ENCODE measurements at places on chromosomes 1 and 21.

GRCh38 chr1:201795066-201795465 lies 33.9 kb upstream of the IPO9 start:
- peak; percentile 39 for DNase-seq

GRCh38 chr21:42291003-42291750 lies 24.0 kb downstream of the TFF3 start:
- DNase-seq, result no peak

GRCh38 chr1:56461158-56462127 lies 117.9 kb downstream of the PLPP3 start:
- peak; percentile 45 for DNase-seq

DNA sequence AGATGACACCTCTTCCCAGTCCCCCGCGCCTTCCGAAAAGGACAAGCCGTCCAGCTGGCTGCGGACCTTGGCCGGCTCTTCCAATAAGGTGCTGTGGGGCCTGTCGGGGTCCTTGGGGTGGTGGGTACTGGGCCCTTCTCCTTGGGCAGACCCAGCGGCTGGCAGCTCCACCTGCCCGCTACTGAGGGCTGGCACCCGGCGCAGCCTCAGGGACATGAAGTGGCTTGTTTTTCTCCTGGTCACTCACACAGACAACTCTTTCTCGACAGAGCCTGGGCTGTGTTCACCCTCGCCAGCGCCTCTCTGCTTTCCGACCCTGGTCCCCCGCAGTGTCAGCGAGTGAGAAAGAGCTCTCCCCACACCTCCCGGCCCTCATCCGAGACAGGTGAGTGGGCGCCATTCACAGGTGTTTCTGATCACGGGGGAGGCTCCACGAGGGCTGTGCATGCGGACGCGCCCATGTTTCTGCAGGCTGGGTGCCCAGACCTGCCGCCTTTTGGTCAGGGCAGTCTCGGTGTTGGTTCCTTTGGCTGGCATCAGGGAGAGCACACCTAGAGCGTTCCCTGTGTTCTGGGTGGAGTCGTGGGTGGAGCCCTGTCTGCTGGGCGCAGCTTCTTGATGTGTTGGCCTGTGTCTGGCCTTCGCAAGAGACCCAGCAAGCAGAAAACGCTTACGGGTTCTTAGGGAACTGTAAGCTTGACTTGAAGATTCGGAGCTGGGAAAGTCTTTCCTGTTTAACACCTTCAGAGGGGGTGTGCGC lies 75.1 kb downstream of the SKI start:
- DNase-seq, result no peak

DNA sequence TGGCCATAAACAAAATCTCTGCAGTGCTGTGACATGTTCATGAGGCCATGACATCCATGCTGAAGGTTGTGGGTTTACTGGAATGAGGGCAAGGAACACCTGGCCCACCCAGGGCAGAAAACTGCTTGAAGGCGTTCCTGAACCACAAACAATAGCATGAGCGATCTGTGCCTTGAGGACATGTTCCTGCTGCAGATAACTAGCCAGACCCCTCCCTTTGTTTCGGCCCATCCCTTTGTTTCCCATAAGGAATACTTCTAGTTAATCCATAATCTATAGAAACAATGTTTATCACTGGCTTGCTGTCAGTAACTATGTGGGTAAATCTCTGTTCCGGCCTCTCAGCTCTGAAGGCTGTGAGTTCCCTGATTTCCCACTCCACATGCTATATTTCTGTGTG lies 28.9 kb upstream of the ABCD3 start:
- DNase-seq, result no peak

- no peak for DNase-seq
Measured at GRCh38 chr1:243844186-243844585, 5.9 kb downstream of the AKT3 start.

- DNase-seq, result no peak
Measured at GRCh38 chr1:209433649-209434031, 149.9 kb upstream of the CAMK1G start.

GRCh38 chr1:89547563-89548116 lies 23.0 kb downstream of the LRRC8B start:
- DNase-seq, result no peak

- DNase-seq, result no peak
Measured at GRCh38 chr1:206555473-206555935, 48.2 kb downstream of the RASSF5 start.

DNA sequence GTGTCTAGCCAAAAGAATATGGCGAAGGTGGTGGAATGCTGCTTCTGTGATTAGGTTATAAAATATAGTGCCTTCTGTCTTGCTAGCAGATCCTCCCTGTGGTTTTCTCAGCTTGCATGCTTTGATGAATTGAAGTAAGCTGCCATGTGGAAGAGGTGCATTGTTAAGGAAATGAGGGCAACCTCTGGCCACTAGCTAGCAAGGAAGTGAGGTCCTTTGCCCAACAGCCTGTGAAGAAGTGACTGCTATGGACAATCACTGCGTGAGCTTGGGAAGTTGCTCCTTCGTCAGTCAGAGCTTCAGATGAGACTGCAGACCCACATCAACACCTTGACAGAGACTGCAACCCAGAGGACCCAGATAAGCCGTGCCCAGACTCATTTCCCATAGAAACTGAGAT lies 109.4 kb downstream of the GIPC2 start:
- DNase-seq, result no peak

GRCh38 chr1:78090472-78091133 lies 44.8 kb downstream of the GIPC2 start:
- DNase-seq, result no peak

DNA sequence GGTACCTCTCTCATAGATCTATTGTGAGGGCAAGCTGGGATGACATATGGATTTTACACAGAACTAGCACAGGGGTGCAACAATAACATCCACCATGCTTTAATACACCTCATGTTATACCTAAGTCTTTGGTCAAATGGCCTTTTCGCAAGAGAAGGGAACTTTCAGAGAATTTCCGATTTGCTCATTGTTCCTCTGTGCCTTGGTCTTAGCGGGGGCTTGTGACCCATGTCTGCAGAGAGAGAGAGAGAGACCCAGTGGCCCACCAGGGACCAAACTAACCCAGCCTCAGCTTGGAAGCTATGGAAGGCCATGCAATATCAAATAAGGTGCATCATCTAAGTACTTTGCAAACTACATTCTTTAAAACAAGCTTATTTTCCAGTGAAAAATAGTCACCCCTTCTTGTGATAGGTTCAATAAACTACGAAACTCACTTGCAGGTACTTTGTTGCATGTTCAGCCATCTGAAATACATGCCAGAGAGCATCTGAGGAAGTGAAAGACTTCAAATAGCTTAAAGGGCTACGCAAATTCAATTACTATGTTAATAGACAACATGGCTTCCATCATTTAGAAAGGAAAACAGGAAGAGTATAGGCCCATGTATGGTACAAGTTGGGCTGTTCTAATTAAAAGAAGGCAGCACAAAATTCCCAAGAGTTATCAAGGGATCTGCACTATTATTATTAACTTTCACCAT lies 100.7 kb downstream of the KCNN3 start:
- no peak for DNase-seq

- DNase-seq, result no peak
Measured at GRCh38 chr1:168271636-168272035, 9.0 kb upstream of the TBX19 start.

DNA sequence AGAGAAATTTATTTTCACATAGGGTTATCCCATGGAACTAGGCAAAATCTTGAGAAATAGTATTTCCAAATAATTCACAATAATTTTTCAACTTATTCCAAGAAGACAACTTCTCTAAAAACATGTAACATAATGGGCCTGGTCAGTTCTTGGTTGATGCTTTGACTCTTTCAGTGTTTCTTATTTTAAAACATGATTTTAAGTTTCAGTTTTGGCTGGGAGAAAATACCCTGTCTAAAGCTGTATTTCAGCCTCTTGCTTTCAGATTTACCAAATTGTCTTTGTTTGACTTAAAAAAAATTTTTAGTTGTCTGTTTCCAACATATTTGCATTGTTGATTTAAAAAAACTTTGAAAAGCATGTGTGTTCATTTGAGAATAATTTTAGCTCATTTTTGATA lies 5.1 kb downstream of the OR2T4 start:
- no peak for DNase-seq

DNA sequence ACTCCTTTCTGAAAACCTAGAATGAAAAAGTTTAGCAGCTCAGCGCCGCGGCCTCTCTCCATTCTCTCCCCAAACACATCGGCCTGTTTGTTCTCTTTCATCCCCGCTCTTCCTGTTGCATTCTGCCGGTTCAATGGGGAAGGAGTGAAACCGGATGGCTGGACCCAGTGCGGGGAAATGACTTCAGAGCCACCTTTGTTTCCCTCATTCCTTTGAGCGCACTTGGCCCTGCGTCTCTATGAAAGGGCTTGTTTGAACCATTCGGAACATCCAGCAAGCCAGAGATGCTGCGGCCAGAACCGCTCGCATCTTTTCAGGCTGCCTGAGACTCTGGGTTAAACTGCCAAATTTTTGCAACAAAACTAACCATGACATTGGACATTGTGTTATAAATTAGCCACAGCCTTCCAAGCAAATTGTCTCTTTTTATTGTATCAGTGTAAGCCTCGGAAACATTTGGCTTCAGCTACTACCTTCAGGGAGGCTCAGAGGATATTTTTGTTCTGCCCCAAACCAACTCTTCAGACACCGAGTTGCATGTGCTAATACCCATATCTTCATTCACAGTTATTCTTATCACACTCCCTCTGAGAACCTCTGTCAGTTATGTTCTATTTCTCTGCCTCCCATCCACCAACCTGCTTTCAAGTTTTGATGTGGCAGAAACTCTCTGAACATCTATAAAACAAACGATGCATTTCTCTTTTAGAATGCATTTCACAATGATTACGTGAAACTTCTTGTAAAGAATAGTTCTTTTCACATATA lies 5.1 kb upstream of the OLIG1 start:
- no peak for DNase-seq

- no peak for DNase-seq
Measured at GRCh38 chr1:14118691-14119485, 418.9 kb downstream of the PRDM2 start.

DNA sequence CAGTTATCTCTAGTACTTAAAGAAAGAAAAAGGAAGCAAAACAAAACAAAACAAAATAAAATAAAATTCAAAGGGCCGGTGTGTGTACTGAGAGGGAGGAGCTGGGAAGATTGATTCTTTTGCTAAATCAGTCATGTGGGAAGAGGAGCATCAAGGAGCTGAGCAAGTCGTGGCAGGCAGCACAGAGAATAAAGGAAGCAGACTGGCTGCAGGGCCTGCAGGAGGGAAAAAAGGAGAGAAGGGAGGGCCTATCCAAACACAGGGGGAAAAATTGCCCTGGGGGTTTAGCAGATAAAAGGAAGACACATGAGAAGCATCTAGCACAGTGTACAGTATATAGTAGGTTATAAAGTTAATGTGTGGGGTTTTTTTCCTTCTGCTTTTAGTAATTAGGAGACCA lies 27.6 kb downstream of the AGO4 start:
- DNase-seq, result no peak

DNA sequence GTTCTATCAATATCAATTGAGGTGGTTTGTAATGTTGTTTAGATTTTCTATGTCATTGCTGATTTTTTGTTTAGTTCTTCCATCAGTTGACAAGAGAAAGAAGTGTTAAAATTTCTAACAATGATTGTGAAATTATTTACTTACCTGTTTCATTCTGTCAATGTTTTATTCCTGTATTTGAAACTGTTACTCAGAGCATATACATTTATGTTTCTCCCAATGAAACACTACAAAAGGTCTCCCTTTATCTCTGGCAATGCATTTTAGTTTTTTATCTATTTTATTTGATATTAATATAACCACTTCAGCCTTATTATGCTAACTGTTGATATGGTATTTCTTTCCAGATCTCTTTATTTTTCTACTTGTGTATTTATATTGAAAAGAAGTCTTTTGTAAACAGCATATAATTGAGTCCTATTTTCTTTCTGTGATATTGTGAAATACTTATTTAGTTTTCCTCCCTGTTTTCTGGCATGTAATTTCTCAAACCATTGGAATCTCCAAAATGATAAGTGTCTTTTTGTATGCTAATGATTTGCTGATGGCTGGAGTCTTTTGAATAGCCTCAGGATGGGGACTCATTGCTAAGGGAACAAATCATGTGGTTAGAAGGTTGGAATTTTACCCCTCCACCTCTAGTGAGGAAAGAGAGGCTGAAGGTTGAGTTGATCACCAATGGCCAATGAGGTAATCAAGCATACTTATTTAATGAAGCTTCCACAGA lies 122.0 kb downstream of the ADSS2 start:
- DNase-seq, result no peak

GRCh38 chr1:116559304-116559761 lies 11.5 kb downstream of the CD58 start:
- DNase-seq, result no peak

DNA sequence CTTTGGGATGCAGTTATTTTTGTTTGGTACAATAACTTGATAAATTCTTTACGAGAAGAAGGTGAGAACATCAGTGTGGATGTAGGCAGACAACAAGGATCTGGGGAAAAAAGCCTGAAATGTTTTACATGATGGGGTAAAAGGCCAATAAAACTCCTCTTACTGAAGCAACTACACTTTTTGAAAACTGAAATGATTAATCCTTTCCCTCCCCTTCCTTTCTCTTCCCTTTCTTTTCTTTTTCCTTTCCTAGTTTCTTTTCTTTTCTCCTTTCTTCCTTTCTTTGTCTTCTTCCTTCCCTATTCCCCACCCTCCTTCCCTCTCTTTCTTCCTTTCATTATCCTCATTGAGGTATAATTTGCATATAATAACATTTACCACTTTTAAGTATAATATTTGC lies 24.6 kb downstream of the F5 start:
- DNase-seq, result no peak

DNA sequence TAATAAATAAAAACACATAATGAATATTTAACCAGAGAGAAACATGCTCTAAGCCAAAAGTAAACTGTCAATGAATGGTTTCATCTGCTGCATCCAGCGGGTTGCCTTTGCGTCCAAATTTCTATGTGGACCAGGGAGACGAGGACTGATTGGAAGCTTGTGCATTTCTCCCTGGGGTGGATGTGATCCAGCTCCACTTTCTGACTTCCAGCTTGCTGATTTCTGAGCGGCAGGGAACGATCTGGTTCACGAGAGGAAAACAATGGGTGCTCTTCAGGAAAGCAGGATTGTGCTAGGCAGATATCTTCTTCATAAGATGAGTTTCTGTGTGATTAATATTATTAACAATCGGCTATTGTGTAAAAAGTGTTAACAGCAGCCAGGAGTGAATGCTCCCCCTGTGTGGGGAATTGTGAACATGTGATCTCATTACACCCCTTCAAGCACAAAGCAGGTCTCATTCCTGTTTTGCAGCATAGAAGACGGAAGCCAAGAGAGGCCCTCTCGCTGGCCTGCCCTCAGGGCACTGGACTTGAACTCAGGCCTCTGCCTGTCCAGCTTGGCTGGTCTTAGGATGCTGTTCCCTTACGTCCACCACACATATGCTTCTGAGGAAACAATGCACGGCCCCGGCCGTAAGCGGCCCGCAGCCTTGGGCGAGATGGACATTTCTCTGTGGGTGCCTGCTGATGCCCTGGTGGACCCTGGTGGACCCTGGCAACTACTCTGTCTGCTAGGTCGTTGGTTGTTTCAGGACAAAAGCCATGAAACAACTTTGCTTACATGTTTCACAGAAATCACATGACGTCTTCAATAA lies 183.4 kb upstream of the C1orf174 start:
- no peak for DNase-seq

- no peak for DNase-seq
Measured at GRCh38 chr1:37055631-37056030, 21.3 kb upstream of the GRIK3 start.

- no peak for DNase-seq
Measured at GRCh38 chr1:181117648-181118449, 29.3 kb downstream of the IER5 start.
